RPMI8226 (cell line): ENCODE measurements at places on chromosomes 1 and 21.

GRCh38 chr1:61056573-61057439 lies 25.6 kb upstream of the NFIA start:
- peak; percentile 81 for DNase-seq

- DNase-seq: no peak
These were observed 202.0 kb downstream of the NFIA start for GRCh38 chr1:61284248-61284854.

GRCh38 chr1:196684476-196684875 lies 32.6 kb downstream of the CFH start:
- no peak for DNase-seq

- no peak for DNase-seq
These were observed 1.2 kb downstream of the TMEM53 start for GRCh38 chr1:44672961-44673674.

DNA sequence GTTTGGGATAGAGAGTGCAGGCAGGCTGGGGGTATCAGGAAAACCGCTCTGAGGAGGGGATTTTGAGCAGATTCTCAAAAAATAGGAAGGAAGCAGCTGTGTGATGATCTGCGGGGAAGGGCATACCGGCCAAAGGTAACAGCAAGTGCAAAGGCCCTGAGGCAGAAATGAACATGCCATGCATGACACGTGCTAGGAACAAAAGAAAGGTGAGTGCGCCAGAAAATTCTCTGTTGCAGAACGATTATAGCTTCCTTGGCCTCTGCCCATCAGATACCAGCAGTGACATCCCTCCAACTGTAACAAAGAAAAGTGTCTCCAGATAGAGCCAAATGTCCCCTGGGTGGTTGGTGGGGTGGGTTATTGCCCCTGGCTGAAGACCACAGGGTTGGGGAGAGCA lies 37.0 kb upstream of the FAM131C start:
- no peak for DNase-seq

- no peak for DNase-seq
These were observed 27.4 kb downstream of the LAMB3 start for GRCh38 chr1:209624558-209625549.

DNA sequence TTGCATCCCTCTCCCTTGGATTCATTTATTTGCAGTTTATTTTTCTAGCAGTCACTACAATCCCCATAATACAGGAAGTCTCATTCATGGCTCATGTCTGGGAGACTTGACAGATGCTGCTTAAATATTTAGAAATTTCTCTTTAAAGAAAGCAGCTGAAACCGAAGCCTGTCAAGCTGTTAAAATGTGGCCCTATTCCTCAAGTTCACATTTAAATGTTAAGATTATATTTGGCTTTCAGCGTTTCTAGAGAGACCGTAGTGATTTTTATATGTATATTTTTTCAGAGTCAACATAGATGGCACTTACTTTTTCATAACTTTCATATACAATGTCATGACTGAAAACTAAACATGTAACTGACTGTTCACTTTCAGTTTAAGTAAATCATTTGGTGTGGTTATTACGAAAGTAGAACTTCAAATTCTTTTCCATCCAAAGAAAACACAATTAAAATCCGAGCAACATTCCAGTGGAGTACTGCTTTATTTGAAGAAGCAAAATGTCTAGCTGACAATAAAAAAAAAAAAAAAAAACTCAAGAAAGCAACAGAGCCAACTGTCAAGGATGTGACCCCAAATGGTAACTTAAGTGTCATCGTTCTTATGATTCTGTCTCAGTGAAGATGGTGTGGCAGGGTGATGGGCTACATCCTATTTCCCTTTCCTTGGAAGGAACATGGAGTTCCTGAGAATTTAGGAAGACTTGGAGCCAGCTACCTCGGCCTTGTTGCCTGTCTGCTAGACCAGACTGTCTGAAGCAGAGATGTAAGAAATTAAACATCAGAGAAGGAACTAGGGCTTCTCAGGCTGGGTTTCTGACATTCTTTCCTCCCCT lies 37.8 kb downstream of the MIS18A start:
- DNase-seq: no peak

DNA sequence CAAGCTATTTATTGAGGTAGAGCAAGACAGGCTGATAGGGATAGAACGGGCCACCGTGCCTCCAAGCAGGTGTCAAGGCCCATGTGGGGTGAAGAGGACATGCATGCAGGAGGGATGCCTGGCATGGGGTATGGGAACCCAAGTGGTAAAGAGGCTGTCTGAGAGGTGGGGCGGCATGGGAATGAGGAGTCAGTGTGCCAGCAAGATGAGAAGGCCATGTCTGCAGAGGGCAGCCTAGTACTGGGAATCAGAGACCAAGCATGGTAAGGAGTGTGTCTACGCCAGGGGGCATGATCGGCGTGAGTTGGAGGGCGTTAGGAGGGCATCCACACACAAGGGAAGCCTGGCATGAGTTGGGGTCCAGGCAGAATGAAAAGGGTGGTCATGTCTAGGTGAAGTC lies 303.7 kb upstream of the PLD5 start:
- no peak for DNase-seq

DNA sequence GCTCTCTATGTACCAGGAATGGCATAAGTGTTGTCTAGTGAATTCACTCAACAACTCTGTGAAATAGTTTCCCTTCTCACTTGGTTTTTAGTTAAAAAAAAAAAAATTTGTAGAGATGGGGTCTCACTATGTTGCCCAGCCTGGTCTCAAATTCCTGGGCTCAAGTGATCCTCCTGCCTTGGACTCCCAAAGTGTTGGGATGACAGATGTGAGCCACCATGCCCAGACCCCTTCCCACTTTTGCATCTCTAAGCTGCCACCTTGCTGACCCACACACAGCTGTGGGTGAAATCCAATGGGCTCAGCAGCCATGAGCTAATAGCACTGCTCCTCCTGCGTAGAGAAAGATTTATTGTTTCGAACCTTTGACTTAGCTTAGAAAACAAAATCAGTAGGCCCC lies 33.5 kb downstream of the NEK2 start:
- DNase-seq: no peak

DNA sequence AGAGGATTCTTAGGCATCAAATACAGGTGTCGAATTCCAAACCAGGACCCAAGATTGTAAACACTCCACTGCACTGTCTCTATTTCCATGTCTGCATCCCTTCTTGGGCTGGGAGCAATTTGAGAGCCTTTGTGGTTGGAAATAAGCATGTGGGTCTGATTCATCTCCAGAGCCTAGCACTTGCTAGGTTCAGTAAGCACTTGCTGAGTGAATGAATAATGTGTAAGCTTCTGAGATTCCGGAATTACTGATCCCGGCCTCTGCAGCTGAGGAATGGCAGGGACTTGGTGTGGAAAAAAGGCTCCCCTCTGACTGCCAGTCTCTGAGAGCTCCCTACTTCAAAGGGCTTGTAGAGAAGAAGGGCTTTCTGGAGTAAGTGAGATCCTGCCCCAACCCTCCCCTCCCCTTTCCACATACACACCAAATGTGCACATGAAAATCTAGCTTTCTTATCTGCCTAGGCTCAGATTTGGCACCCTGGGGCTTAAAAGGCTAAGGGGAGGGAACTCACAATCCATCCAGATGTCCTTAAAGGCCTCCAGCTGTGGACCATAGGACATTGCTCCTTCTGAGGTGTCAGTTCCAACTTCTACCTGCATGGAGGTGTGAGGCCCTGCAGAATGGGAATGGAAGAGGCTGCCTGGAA lies 39.6 kb upstream of the TRABD2B start:
- no peak for DNase-seq

DNA sequence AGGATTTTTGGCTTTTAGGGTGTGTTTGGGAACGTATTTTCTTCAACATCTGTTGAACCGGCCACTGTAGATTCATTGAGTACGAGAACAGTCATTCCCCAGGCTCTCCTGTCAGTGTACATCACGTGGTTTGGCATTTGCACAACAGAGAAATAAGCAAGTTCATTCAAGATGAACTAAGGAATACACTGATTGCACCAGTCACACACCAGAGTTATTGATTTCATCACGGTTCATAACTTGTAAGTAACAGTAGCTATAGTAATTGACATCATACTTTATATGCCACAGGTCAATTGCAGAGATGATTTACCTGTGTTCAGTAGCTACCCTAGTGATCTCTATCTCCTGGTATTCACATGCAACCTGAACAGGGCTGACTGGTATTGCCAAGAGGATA lies 90.7 kb upstream of the ETS2 start:
- no peak for DNase-seq

DNA sequence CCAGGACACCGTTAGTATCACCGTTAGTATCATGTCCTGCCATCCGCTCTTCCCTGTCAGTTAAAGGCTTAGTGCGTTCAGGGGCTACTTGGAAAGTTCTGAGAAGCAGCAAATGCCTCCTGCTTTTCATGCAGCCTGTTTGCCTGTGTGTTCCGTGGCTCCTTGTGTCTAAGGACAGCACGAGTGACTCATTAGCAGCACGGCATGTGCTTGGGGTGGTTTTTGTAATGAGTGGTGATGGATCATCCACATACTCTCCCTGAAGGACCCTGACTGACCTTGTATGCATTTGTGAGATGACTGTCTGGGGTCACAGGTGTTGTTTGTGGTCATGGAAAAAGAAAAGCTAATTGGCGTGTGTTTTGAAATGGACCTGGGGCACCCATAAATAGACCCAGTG lies 221.9 kb downstream of the PBX1 start:
- DNase-seq: no peak

GRCh38 chr1:29711582-29712283 lies 475.4 kb downstream of the PTPRU start:
- no peak for DNase-seq

GRCh38 chr21:33339135-33339534 lies 14.4 kb downstream of the IFNAR1 start:
- peak; percentile 24 for DNase-seq

GRCh38 chr1:243550276-243550675 lies 294.4 kb downstream of the SDCCAG8 start:
- no peak for DNase-seq

- no peak for DNase-seq
These were observed 8.1 kb downstream of the CACNA1S start for GRCh38 chr1:201104141-201104540.

GRCh38 chr1:114737314-114737849 lies 20.4 kb downstream of the CSDE1 start:
- DNase-seq: no peak

DNA sequence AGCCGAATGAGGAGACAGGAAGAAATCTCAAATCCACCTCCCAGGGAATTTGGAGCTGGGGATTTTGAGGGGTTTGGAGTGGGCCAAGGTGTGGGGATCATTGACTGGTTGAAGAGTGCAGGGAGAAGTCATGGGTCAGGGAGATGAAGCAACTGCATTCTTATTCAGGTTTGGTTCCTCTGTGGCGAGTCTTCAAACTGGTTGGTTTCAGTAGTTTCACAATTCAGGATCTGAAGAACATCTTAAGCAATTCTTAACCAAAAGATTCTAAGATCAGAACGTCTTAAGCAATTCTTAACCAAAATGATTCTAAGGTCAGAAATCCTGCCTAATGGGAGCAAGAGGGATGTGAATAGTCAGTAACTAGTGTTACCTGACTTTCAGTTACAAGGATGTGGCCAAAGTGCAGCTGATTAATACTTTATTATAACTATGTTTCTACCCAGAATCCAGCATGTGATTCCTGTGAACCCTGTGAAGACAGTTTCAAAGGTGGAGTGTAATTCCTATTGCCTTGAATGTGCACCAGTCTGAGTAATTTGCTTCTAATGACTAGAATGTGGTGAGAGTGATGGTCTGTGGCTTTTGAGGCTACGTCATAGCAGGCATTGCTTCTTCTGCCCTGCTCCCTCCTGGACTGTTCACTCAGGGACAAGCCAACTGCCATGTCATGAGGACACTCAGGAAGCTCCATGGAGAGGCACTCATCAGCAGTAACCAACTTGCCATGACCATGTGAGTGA lies 61.2 kb downstream of the OLFML3 start:
- no peak for DNase-seq

DNA sequence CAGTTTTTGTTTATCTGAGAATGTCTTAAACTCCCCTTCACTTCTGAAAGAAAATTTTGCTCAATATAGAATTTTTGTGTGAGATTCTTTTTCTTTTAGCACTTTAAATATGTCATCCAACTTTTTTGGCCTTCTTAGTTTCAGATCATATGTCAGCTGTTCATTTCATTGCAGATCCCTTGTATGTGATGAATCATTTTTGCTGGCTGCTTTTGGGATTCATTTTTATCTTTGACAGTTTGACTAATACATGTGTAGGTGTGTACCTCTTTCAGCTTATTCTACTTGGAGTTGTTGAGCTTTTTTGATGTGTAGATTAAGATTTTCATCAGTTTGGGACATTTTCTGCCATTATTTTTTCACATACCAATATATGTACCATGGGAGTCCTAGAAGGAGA lies 156.8 kb downstream of the FASLG start:
- DNase-seq: no peak

DNA sequence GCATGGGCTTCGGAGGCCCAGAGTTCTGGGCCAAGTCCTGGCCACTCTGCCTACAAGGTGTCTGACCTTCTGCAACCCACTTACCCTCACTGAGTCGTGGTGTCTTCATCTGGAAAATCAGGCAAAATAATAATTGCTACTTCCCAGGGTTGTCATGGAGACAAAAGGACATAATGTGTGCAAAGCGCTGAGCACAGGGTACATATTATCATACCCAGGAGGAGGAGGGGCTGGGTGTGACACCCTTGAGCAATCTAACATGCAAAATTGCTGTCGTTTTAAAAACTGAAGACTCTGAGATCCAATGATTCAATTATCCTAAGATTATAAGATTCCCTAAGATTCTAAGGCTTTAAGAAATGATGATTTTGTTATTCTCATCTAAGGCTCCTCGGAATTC lies 459.5 kb downstream of the PTPRU start:
- no peak for DNase-seq

DNA sequence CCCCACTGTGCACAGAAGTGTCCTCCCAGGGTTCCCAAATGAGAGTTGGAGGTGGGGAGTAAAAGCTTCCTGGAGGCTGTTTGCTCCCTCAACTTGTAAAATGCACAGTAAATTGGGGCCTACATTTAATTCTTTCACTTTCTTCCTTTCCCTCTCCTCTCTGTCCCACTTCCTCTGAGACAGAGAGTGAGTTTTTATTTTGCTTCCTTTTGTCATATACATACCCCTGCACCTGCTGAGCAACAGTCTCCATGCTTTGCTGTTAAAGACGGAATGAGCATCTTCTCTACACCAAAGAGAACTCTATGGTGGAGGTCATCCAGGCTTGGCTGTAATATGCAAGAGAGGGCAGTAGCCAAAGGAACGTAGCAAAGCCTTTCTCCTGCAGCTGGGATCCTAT lies 79.3 kb upstream of the VAV3 start:
- no peak for DNase-seq

- no peak for DNase-seq
These were observed 21.9 kb downstream of the MTARC1 start for GRCh38 chr1:220808345-220809186.

- no peak for DNase-seq
These were observed 135.5 kb downstream of the CSMD2 start for GRCh38 chr1:34029515-34029914.

GRCh38 chr1:230621324-230622030 lies 20.8 kb upstream of the COG2 start:
- DNase-seq: no peak

DNA sequence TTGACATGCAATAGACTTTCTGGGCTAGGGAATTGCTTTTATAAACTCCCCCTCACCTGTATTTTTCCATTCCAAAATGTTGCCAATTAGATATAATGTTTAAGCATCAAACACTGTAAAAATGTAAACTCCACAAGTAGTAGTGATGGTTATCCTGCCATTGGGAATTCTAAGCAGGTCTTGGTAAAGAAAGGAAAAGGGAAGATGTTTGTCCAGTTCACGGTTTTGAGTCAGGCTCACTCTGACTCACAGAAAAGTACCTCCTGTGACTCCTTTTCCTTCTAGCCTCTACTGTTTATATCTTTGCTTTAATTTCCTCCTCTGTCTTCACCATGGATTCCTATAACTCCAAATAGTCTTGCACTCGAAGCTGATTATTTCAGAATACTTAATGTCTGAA lies 19.0 kb upstream of the PTPN14 start:
- no peak for DNase-seq

GRCh38 chr21:28699596-28700259 lies 292.9 kb downstream of the LTN1 start:
- DNase-seq: no peak
